ENCODE measurements at places on chromosomes 7 and 10.

DNA sequence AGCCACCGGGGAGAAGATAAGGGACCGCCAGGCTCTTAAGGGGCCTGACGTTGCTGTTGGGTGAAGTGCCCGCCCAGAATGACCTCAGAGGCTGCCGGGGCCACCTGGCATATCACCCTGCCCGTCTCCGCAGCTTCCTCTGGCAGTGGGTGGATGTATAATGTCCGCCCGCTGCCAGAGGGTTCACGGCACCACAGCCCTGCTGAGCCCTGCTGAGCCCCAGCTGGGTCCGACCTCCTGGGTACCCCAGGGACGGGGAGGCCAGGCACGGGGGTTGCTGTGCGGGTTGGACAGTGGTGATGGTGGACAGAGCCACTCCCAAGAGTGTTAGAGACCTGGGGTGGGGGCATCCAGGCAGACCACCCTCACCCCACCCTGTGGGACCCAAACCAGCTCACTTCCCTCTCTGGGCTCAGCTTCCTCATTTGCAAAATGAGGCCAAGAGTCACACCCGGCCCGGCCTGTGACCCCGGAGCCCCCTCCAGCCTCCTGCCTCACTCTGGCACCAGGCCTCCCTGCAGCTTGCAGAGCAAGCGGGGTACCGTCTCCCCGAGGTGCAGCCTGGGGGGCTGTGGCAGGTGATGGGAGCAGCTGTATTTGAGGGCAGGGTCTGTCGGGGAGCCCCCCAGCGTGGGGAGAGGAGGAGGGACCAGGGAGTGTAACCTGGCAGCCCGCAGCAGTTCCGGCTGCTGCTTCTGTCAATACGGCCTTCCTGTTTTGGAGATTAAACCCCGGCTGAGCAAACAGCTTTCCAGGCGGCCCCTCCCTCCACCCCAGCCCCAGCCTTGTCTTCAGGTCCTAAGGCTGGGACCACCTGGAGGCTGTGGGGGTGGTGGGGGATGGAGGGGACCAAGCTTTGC lies 8.4 kb upstream of the LFNG start:
- peak overlapping the region; percentile 33 for H3K4me3 ChIP-seq
- H3K27me3 ChIP-seq: no peaks in the 10 kb centered on the region
- DNase-seq: peak; percentile 76
- H3K36me3 ChIP-seq: no peaks in the 10 kb centered on the region
- peaks cover 56% of the 10 kb centered on the region for H3K4me1 ChIP-seq
- peak overlapping the region; percentile 82 for H3K27ac ChIP-seq

DNA sequence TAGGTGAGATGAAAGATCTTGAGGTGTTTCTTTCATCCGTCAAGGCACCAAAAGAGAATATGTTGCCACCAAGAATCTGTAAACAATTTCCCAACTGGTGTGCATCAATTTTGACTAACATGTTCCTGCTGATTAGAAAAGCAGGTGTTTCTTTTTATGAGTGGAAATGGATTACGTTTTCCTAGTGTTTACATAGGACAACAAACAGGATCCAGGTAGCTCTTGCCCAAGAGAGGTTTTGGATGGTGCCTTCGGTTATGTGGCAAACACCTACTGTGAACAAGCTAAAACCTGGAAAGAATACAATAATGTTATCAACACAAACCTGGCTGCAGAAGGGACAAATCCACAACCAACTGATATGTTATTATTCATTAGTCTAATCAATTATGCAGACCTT lies 53.6 kb upstream of the WNT16 start:
- H3K27me3 ChIP-seq: no peaks in the 10 kb centered on the region
- no peak for DNase-seq
- no peaks in the 10 kb centered on the region for H3K36me3 ChIP-seq
- H3K27ac ChIP-seq: no peak overlapping the region

GRCh38 chr7:2601065-2601464 lies 30.7 kb upstream of the TTYH3 start:
- no peak overlapping the region for H3K27ac ChIP-seq
- H3K27me3 ChIP-seq: no peaks in the 10 kb centered on the region
- H3K4me1 ChIP-seq: peaks cover 6% of the 10 kb centered on the region

- H3K27me3 ChIP-seq: no peaks in the 10 kb centered on the region
- H3K4me1 ChIP-seq: peaks cover 27% of the 10 kb centered on the region
- H3K4me3 ChIP-seq: peak overlapping the region; percentile 43
- no peak for DNase-seq
- no peaks in the 10 kb centered on the region for H3K36me3 ChIP-seq
Observed at GRCh38 chr10:80207768-80208370, 2.5 kb upstream of the ANXA11 start.

GRCh38 chr7:137674551-137675409 lies 172.0 kb downstream of the DGKI start:
- H3K36me3 ChIP-seq: no peaks in the 10 kb centered on the region
- H3K4me1 ChIP-seq: no peaks in the 10 kb centered on the region
- H3K27ac ChIP-seq: no peak overlapping the region
- H3K27me3 ChIP-seq: no peaks in the 10 kb centered on the region

DNA sequence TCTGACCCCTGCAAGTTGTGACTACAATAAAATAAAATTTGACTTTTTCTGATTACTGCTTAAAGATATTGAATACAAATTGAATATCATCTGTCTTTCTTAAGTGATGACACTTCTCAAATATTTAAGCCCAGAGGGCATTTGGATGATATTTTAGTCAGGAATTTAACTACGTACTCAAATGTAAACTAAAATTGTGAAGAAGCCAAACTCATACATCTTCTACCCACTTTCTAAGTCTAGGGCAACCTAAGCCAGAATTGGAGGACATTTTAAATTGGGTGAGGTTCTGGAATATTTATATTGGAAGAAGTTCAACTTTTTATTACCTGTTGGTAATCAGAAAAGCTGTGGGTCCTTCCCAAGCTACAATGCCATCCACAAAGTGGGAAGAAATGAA lies 149.1 kb upstream of the WDR11 start:
- no peaks in the 10 kb centered on the region for H3K36me3 ChIP-seq
- no peak overlapping the region for H3K4me3 ChIP-seq
- no peak for DNase-seq
- H3K4me1 ChIP-seq: no peaks in the 10 kb centered on the region

DNA sequence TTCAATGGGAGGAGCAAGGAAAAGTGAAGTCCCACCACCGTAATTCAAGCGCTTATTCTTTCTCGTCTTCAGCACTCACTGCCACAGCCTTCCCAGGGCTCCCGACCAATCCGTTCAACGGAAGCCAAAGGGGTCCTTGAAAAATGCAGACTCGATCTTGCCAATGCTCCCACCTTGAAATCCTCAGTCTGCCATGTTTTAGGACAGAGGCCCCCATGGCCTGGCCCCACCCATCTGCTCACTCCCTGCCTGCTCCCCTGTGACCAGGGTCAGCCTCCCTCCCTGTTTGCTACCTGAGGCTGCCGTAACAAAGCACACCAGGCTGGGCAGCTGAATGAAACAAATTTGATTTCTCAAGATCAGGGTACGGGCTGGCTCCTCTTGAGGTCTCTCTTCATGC lies 3.0 kb upstream of the DNAAF5 start:
- H3K27me3 ChIP-seq: no peaks in the 10 kb centered on the region
- H3K36me3 ChIP-seq: no peaks in the 10 kb centered on the region
- H3K4me3 ChIP-seq: no peak overlapping the region
- DNase-seq: no peak
- H3K27ac ChIP-seq: no peak overlapping the region
